ENCODE measurements at places on chromosomes 3 and 15.

DNA sequence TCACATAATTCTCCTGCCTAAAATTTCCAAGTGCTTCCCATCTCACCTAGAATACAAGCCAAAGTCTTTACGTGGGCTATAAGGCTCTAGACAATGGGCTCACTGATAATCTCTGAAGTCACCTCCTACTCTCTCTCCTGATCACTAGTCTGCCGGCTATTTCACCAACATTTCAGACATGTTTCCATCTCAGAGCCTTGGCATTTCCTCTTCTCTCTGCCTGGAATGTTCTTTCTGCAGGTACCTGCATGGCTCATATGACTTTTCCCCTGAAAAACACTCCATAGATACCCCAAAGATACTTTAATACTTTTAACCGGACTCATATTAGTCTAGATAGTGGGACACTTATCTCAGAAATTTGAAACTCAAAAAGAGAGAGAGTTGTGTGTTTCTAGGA is 32.7 kb downstream of the CD200 start:
- no peak for DNase-seq

GRCh38 chr3:126310816-126311215 is 46.4 kb downstream of the KLF15 start:
- DNase-seq: no peak

DNA sequence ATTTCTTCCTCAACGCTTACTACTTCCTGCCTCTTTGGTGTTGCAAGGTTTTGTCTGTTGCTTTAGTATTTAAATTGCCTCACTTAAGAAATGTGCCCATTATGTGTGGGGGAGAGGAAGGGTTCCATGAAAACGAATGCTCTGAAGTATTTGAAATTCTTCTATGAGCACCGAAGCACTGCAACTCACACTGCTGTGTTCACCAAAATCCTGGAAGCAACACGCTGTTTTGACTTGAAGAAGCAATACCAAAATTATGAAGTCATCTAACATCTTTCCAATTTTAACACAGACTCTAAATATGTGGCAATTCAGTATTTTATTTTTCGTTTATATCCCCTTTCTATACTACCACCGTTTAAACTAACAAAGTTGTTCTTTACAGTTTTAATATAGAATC is 101.5 kb downstream of the RBMS3 start:
- no peak for DNase-seq

GRCh38 chr3:127363171-127363570 is 75.3 kb upstream of the PRR20G start:
- DNase-seq: no peak

Data from brain (organoid and tissue), 16 donors.